ELR (cell line): ENCODE measurements at places on chromosomes 1 and 21.

DNA sequence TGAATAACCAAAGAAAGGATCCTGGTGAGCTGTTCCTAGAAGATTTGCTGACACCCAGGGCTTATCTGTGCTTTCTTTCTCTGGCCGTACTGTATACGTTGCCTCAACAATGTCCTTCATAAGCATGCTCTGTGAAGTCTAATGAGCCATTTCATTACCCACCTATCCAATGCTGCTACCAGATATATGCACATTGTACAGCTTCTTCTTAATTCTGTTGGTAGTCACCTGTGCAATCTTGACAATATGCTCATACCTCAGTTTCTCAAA lies 731.8 kb upstream of the NCAM2 start:
- DNase-seq, result no peak

- DNase-seq, result peak; percentile 84
Measured at GRCh38 chr21:34771512-34772028, 102.8 kb downstream of the CLIC6 start.

DNA sequence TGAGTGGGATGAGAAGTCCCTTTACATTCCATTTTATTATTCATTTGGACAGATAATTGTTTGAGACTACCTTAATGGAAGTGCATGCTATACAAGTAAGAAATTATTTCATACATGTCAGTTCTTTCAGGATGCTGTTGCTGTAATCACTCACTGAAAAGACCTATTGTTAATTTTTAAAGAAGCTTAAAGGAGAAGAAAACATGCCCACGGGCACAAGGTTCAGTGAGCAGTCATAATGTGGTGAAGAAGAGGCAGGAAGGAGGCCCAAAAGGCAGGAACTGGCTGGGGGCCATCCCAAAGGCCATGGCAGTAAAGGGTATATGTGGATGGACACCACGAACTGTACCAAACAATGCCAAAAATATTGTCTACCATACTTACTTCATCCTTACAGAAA lies 206.0 kb downstream of the LYPLAL1 start:
- no peak for DNase-seq

DNA sequence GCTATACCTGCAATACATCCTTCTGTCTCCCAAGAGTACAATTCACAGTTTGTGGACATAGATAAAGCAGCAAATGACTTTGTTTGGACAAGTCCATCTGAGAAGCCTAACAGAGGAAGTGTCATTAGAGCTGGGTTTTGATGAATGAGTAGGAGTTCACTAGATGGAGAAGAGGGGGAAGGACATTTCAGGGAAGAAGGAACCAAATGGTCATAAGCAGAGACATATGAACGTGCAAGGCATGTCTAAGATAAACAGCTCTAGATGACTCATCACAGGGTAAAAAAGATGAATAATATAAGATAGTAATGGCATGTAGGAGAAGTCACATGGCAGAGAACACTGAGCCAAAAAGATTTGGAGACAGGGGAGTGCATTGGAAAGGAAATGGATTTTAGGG lies 54.5 kb downstream of the HMGB4 start:
- DNase-seq, result peak; percentile 8

GRCh38 chr1:246564839-246565750 lies 966 bp downstream of the TFB2M start:
- peak; percentile 34 for DNase-seq

GRCh38 chr1:191971447-191971846 lies 186.8 kb upstream of the RGS18 start:
- DNase-seq, result no peak
